ENCODE measurements at places on chromosomes 2 and 18. TPM values are rescaled to one million over a fixed set of nuclear protein-coding genes. Genes with fewer than 3 reads are reported as not detected.

KIAA1328 gene
- total RNA-seq, result 2.5 TPM

MYOM1 gene
- total RNA-seq, result 0.02 TPM

WNT10A gene
- total RNA-seq, result not detected

RBMS1 gene
- total RNA-seq, result 39.0 TPM

ZNF385B gene
- 0.14 TPM for total RNA-seq
